ENCODE measurements at places on chromosomes 2 and 18.

- no peak for DNase-seq
Observed at GRCh38 chr18:63445037-63445436, 22.8 kb upstream of the VPS4B start.

DNA sequence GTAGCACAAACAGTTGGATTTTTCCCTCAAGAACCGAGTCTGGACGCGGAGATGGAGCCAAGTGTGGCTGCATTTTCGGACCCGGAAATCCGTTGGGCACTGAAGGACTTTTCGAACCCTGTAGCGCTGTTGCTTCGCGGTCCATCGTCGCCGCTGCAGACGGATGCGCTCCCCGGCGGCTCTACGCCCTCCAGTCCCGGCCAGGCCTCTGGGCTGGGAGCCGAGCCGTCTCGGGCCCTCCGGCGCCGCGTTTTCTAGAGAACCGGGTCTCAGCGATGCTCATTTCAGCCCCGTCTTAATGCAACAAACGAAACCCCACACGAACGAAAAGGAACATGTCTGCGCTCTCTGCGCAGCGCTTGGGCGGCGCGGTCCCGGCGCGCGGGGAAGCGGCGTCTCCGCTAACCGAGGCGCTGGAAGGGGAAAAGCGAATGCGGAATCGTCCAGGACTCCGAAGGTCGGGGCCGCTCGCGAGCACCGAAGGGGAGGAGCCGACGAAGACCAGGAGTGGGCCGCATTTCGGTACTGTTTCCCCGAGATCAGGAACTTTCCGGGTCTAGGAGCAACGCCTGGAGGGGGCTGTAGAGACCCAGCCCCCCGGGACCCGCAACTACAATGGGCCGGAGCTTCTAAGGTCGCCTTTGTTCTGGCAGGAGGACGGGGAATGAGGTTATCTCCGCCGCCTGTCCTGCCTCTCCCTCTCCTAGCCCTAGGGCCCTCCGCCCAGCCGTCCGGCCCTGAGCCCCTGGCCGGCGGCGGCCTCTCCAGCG is 3.2 kb downstream of the EMX1 start:
- DNase-seq, result no peak

- no peak for DNase-seq
Observed at GRCh38 chr2:218811382-218811781, 20.2 kb downstream of the PRKAG3 start.

DNA sequence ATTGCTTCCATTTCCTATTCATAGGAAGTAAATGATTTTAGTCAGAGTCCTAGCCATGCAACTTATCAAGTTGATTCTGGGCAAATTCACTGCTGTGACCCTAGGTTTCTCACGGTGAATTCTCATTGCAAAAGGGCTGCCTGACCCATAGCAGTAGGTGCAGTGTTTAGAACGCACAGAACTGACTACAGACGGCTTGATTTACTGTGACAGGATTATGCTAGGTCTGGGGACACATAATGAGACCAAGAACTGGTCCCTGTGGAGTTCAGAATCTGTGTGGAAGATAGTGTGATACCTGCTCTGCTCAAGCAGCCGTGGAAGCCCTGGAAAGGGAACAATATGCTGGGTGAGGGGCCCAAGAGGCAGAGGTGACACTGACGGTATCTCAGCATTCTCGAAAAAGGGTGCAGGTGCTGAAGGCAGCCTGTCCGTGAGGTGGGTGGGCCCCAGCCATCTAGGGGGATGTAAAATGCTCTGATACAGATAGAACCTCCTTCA is 46.4 kb downstream of the ABCG8 start:
- DNase-seq, result no peak

DNA sequence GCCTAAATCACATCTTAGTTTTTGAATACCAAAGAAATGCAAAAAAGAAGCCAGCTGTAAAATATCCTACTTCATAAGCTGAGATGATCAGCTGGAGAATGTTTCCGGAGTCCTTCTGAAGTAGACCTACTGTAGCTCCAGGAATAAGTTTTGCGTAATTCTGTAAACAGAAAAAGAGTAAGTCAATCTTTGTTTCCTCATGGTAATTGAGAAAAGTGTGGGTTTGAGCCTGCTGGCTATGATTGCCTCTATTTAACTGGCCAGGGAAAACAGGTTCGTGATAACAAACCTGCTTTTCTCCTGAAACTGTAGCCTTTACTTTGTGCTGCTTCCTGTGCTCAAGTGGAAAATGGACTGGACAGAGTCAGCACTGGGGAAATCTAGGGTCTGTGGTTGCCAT is 58.2 kb downstream of the ITGB6 start:
- no peak for DNase-seq

DNA sequence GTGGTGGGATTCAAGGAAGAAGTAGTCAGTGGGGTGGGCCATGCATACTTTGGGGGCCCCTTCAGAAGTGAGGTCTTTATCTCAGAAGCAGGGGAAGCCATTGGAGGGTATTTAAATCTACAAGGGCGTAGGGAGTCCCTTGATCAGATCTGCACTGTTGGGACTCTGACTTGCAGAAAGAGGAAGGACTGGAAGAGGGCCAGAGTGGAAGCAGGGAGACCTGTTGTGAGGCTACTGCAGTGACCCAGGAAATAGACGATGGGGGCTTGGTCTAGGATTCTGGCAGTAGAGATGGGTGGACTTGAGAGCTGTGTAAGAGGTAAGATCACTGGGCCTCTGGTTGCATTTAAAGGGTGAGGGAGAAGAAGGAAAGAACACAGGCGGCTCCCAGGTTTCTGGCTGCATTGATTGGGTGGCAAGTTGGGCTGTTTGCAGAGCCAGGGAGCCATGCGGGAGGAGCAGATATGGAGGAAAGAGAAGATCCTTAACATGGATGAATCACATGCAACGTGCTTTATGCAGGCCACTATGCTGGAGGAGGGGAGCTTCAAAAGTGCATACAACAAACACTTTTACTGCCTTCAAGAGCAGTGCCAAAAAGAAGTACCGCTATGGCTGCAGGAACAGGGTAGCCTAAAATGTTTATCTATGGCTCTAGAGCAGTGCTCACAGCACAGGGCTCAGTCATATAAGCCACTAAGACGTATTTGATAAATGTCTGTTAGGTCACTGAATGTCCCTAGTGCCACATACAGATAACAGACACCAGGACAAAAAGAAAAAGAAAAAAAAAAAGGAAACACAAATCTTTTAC is 2.3 kb downstream of the SFXN5 start:
- DNase-seq, result no peak

DNA sequence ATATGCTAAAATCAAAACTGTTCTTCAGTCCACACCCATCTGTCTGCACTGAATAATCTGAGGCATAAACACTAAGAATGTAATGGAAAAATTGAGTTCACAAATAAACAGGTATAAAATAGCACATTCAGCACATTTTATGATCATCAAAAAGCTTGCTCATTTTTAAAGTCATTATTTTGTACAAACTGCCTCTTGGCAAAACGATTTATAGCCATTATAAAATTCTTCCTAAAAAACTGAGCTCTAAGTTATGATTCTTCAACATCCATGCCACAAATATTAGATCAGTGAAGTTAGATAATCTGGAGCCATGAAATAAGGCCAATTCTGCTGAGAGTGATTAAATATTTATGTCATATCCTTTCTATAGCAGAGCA is 233.5 kb downstream of the DYM start:
- no peak for DNase-seq

DNA sequence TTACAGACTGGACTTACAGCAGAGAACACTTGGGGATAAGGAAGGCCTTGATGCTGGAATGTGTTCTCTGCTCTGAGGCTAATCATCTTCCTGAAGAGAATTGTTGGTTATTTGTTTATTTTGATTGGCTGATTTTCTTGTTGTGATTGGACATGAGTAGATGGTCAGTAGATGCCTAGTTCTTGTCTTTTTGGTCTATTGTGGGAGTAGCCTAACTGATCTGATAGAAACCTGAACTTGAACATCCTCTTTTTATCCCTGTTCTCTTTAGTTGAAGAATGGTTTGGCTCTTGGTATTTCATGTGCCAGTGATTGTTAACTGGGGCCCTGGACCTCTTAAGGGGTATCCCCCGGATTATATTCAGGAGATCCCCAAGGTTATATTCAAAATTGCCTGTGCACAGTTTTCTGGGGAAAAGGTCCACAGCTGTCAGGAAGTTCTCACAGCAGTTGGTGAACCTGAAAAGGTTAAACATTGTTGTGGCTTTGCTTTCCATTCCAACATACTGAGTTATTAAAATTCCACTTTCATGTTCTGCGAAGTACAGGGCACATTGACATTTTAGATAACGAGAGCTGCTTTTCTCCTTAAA is 13.6 kb downstream of the TWSG1 start:
- no peak for DNase-seq

DNA sequence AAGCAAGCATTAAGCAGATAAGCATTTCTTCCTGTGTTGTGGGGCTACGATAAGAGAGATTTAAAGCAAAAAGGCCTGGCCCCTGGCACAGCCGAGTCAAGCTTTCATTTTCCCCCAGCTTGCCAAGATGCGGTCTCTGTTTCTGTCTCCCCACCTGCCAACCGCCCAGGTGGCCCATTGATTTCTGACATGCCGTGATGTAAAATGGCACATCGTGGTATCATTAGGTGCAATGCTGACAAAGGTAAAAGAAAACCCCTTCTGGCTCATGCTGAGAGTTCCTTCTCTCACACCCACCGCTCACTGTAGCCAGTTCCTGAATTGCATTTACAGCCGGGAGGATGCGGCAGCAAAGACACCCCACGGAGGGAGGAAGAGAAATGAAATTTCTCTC is 62.8 kb downstream of the BOD1L2 start:
- no peak for DNase-seq

DNA sequence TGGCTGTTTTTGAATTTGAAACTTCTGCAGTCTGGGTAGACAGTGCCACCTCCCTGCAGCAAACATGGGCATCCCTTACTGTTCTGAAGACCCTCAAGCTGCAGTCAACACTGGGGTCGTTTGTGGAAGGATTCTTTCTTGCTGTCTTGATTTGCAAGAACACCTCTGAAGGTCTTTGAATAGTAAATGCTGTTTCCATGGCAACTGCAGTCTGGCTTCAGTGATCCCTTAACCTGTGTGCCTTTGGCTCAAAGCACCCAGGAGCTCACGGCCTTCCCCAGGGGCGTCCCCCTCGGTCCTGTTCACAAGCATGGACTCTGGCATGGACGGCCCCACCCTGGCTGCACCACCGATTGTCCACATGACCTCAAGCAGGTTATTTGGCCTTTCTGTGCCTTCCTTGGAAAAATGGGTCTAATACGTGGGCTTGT is 38.3 kb downstream of the LRRFIP1 start:
- no peak for DNase-seq

GRCh38 chr2:54081574-54081973 is 33.8 kb upstream of the ACYP2 start:
- DNase-seq, result no peak

Measured in NCI-H1930 (cell line).